ENCODE measurements at places on chromosomes 11 and 22.

GRCh38 chr11:2663506-2663905 is 36.3 kb downstream of the KCNQ1OT1 start:
- no peak for DNase-seq

- no peak for DNase-seq
These were observed 61.4 kb upstream of the PTPRJ start for GRCh38 chr11:47918882-47919495.

DNA sequence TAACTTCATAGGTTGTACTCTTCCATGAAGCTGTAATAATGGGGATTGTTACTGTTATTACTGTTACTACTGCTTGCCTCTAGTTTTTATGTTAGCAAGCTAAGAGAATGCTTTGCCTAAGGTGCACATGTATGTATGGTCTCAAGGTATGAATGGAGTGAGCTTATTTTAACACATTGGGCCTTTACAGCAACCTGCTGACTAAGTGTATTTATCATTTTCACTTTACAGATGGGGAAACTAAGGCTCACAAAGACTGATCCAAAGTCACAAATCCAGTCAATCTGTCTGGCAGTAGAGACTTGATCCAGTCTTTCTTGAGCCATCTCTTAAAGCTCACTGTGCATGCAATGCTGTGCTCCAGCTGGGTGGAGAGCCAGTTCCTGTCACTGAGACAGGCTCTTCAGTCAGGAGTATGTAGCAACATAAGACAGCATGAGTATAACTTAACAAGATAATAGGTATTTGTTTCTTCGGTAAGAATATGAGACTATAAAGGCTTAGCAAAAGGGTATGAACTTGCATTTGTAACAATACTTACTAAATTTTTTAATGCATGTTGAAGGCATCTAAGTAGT is 66.5 kb downstream of the PPP2R1B start:
- no peak for DNase-seq

DNA sequence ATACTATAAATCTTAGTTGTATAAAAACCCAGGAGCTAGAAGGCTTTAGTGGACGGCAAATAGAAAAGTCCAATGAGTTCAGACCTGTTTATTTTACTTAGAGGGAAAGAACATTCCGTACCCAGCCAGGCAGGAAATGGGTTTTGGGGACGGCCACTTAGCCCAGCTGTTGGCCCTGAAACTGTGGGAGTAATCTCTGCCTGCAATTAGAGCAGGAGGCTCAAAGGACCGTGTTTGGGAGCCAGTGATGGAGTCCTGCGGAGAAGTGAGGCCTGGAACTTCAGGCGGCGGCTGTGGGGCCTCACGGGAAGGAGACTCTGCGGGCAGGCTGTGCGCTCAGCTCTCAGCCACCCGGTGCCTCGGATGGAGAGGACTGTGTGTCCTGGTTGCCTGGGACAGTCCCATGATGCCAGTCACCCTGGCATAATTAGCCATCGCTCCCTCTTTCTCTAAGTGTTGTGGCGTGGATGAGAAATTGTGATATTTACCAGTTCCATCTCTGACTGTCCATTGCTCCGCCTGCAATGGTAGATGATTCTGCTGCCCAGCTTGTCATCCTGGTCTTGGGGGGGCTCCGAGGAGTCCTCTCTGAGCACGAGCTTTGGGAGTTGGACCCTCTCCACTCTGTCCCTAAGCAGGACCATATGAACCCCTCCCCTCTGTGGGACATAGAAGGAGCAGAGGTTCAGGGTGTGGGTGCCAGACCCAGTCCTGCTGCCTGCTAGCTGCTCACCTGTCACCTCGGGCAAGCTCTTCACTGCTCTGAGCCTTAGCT is 530.3 kb downstream of the TBC1D22A start:
- DNase-seq, result no peak

Measured in stimulated activated naive CD4-positive, alpha-beta T cell treated with Interleukin-2 at 50 U/mL for 16 hours (primary cell).